ENCODE measurements at places on chromosomes 3 and 15.
A peak's percentile ranks its signal among the peaks of the same experiment; 100 is the strongest.

DNA sequence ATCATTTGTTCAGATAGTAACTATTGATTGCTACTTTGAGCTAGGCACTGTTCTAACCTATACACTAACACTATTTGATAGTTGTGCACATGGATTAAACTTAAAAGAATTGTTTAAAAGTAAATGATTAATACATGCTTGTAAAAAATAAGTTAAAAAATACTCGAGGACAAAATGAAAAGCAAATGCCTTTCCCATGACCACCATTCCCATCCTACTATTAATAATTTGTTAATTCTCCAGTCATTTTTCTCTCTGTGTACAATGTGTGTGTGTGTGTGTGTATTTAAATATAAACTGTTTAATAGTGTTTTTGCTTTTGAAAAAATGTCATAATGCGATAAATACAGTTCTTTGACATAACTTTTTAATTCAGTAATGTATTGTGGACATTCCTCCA is 78.7 kb upstream of the KCNMB2 start:
- no peak for DNase-seq

DNA sequence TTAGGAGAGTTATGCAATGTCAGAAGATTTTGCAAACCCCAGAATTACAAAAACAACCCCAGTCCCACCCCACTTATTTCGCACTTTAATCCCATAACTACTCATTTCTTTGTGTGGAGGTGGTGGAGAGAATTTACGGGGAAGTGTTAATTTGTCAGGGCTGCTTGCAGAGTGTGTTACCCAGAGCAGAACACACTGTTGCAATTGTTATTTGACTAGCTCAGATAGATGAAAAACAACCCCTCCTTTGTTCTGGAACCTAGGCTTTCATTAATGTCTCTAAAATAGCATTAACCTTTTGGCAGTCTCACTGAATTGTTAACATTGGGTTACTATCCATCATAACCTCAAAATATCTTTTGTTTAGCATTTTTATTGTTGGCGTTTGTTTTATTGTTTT is 55.8 kb upstream of the MINAR1 start:
- DNase-seq = no peak

DNA sequence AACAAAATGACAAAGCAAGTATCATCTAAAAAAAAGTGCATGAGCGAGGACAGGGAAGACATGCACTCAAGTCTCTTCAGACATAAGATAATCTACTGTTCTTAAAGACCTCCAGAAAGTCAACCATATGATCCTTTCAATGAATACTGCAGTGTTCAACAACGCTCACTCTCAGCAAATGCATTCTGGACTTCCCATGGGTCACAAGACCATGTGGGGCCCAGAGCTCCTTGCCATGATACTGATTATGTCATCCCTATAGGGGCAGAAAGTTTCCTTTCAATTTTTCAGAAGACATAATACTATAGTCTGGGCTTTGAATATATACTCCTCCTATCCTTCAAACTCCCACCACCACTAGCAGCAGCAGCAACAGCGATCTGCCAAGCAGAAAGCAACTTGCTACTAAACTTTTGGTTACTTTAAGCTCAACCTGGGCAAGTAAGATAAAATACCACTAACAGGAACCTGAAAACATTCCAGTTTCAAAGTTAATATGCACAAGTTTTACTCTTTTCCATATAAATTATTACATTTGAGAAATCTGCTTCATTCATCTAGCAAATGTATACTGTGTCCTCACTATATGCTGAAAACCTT is 143.5 kb downstream of the ADAM10 start:
- no peak for DNase-seq

GRCh38 chr15:89450076-89451006 is 46.0 kb downstream of the RHCG start:
- no peak for DNase-seq

DNA sequence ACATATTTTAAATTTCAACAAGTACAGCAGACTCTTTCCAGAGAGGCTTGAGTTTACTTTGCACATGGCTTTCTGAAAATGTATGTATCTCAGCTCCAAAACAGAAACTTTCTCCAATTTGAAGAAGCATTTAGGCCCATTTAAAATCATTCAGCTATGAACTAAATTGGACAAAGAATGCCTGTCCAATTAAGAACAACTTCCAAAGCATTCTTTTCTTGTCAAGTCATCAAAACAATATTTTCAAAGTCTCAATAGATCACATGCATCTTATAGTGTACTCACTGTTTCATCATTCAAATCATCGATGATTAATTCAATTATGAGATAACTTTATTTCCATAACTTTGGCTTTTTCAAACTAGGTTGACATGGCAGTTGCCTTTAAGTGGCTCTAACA is 95.2 kb downstream of the KBTBD8 start:
- no peak for DNase-seq

GRCh38 chr3:129460155-129460554 is 20.1 kb downstream of the IFT122 start:
- DNase-seq = no peak

GRCh38 chr3:179264449-179264848 is 13.5 kb upstream of the KCNMB3 start:
- no peak for DNase-seq

GRCh38 chr15:48869966-48870365 is 8.0 kb upstream of the EID1 start:
- no peak for DNase-seq

- no peak for DNase-seq
Measured at GRCh38 chr3:39972508-39972907, 163.1 kb downstream of the MYRIP start.

GRCh38 chr15:44593042-44593736 is 56.2 kb downstream of the EIF3J start:
- peak; percentile 18 for DNase-seq

- DNase-seq = no peak
Measured at GRCh38 chr3:132071043-132071442, 36.2 kb upstream of the CPNE4 start.

- no peak for DNase-seq
Measured at GRCh38 chr3:51999846-52000245, 4.2 kb upstream of the RPL29 start.

All from activated CD4-positive, alpha-beta memory T cell treated with anti-CD3 and anti-CD28 coated beads for 36 hours (primary cell).